ENCODE measurements at places on chromosomes 6 and 20. TPM values are rescaled to one million over a fixed set of nuclear protein-coding genes. Genes with fewer than 3 reads are reported as not detected.
A peak's percentile ranks its signal among the peaks of the same experiment; 100 is the strongest.

Gene MDFI
- total RNA-seq, result not detected

Gene GPX6
- not detected for total RNA-seq

DNA sequence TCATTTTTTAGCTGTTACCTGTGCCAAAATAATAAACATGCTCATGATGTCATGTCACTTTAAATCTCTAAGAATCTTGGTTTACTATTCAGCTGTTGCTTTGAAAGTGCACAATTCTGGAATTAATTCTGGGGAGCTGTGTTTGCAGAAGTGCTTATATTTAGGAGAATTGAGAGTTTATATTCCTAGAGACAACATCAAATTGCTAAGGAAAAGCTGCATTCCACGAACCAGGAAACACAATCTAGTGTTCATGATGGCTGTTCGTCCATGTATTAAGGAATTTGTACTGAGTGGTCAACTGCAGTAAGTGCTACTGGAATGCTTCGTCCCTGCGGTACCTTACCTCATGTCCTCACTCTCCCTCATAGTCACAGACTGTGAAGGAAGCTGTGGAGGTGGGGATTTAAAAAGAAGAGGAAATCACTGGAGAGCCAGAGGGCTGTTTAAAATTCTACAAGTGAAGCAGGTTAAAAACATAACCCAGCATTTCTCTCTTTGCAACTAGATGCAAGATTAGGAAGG, 161.0 kb downstream of the TRMT11 start:
- DNase-seq, result no peak

DNA sequence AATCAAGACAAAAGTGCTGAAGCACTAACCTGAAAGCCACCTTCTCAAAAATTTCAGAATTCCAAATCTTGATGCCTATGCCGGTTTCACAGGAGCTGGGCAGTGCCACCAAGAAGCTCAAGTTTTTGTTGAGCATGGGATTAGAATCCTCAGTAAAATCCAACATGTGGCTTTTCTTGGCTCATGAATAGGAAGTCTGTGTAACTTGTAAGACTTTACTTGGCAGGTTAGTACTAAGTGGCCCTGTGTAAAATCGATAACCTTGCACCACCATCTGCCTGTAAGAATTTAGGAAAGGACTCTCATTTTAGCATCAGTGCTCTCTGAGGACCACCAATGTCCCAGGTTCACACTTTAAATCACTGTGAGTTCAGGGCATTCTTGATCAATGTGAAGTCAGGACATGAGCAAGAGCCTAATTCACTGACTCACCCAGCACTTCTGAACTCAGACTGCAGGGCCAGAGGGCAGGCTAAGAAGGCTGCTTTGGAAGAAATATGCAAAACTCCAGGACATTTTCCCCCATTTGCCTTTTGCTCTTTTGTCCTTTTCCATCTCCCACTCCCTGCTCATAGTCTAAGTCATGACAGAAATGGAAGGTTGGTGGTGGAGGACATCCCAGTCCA, 113.2 kb downstream of the EDN1 start:
- DNase-seq, result no peak

- DNase-seq, result no peak
These were observed 24.6 kb upstream of the ASF1A start for GRCh38 chr6:118869350-118869749.

DNA sequence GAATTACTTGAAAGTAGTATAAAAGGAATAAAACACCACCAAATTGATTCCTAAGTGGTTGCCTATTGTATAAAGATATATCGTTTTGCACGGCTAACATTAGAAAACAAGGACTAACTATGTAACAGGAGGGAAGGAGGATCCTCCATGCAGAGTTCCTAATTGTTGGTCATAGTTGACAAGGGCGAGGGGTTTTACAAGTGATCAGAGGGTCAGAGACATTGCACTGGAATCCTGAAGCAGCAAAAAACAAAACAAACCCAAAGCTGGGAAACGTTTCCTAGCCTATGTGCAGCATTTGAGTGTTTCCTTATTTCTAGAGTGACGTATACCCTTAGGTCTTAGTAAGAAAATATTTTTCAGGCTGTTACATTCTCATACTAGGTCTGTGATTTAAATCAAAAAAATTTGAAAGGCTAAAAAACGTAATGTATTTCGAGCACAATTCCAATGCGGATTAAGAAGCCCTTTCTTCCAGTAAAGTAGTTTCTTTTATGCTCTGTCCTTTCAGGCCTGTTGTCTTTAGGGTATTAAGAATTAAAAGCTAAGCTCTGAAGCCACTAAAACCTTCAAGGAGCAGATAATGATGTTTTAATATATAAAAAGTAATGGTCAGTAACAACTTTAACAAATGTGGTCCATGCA, 373.8 kb upstream of the MMS22L start:
- DNase-seq, result no peak

- no peak for DNase-seq
These were observed 3.9 kb upstream of the PHACTR3 start for GRCh38 chr20:59600472-59600871.

DNA sequence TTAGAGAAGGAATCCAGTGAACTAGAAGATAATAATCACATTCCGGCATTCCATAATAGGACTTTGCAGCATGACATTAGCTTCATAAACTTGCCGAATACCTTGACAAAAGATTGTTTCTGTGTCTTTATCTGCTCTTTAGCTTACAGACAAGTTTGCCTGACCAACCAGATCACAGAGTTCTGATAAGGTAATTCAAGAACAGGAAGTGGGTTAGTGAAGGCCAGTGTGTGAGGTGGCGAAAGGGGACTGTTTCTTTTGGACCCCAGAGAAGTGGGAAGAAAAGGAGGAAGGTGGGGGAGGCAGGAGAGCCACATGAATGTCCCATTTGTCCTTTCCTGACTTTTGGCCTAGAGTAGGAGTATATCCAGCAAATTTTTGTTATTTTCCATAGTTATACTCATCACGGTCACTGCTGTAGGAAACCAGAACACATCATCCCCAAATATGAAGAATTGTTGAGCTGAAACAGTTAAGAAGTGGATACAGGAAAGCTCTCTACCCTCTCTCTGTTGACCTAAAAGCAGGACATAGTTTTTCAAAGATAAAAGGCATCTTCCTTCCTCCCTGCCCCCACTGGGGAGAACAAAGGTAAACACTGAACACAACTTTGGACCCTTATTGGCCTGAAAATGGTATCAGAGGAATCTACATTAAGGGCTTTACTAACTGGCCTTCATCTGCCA, 72.4 kb upstream of the TNFAIP3 start:
- DNase-seq, result no peak

- no peak for DNase-seq
These were observed 163.9 kb upstream of the SCGN start for GRCh38 chr6:25488156-25488555.

GRCh38 chr20:62219992-62220665, at the start of gene HRH3:
HRH3 (minus strand) TSS chr20:62220278; CDS start chr20:62219970, 308 bp downstream.
- peak; percentile 45 for DNase-seq

- no peak for DNase-seq
These were observed 195.5 kb upstream of the PDE10A start for GRCh38 chr6:165858586-165858985.

- no peak for DNase-seq
These were observed 15.1 kb downstream of the HIVEP2 start for GRCh38 chr6:142929751-142930358.

GRCh38 chr6:21781128-21781527, 187.6 kb downstream of the SOX4 start:
- no peak for DNase-seq

- DNase-seq, result no peak
These were observed 16.7 kb downstream of the CALHM5 start for GRCh38 chr6:116528133-116528532.
